ENCODE measurements at places on chromosomes 12 and 14. TPM values are rescaled to one million over a fixed set of nuclear protein-coding genes. Genes with fewer than 3 reads are reported as not detected.

The ZNF84 gene
- total RNA-seq: 8.5 TPM

The TARBP2 gene
- total RNA-seq: 46.5 TPM

The SDSL gene
- 2.3 TPM for total RNA-seq

The DNAJC22 gene
- 0.35 TPM for total RNA-seq

The KCNK10 gene
- total RNA-seq: not detected

The PELI2 gene
- total RNA-seq: 0.21 TPM

The CFAP73 gene
- total RNA-seq: not detected

The METTL1 gene
- total RNA-seq: 18.8 TPM

The EMP1 gene
- 181 TPM for total RNA-seq

Data from airway epithelial cell (primary cell).